ENCODE measurements at places on chromosomes 1 and 21.

DNA sequence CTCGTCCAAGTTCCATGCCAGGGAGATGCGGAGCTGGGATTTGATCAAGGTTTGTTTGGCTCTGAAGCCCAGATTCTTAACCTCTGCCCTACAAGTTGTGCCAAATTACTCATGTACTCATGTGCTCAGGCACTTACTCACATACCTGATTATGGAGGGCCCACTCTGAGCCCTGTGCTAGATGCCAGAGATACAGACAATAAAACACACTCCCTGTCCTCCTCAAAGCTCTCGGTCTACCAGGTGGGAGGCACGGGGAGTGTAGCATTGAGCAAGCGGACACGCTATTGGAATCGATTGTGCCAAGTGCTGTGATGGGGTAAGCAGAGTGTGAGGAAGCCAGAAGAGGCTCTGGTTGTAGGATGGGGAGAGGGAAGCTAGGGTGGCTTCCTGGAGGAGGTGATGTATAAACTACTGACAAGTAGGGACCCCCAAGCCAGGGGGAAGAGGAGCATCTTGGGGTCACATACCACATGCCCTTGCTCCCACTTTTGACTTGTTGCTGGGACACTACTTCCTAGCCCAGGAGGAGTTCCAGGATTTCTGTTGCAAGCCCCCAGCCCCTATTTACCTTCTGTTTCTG lies 49.8 kb upstream of the IFNLR1 start:
- DNase-seq: no peak

- DNase-seq: no peak
Measured at GRCh38 chr1:65175171-65176055, 27.4 kb downstream of the AK4 start.

DNA sequence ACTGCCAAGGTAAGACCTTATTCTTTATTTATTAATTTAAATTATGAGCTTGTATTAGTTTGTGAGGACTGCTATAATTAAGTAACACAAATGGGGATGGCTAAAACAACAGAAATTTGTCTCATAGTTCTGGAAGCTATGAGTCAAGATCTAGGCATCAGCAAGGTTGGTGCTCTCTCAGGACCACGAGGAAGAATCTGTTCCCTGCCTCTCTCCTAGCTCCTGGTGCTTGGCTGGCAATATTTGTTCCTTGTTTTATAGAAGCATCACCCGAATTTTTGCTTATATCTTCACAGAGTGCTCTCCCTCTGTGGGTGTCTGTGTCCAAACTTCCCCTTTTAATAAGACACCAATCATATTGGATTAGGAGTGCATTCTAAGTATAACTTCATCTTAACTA lies 41.4 kb upstream of the CCDC190 start:
- DNase-seq: no peak

GRCh38 chr1:64721135-64721534 lies 23.7 kb upstream of the RAVER2 start:
- no peak for DNase-seq

- no peak for DNase-seq
Measured at GRCh38 chr1:45516036-45516435, 5.6 kb downstream of the PRDX1 start.

- peak; percentile 14 for DNase-seq
Measured at GRCh38 chr1:52633291-52633754, 355 bp downstream of the SHISAL2A start.

DNA sequence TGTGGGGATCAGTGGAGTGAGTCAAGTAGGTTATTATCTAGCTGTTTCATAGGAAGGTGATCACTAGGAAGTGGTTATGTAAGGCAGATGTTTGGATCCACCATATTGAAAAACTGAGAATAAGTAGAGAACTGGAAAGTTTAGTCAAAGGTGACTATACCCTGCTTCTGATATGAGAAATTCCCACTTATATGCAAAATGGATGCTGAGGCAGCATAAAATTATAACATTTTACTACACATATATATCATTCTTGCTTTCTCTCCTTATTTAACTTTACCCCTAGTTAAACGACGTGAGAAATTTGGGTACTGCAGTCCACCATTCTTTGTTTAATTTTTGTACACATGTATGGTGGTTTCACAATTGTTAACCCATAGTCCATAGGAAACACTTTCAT lies 142.4 kb downstream of the ADGRL4 start:
- no peak for DNase-seq

All from progenitor cell of endocrine pancreas (in vitro differentiated cells).